Ecto neural progenitor cell (in vitro differentiated cells): ENCODE measurements at places on chromosomes 16 and 17.

DNA sequence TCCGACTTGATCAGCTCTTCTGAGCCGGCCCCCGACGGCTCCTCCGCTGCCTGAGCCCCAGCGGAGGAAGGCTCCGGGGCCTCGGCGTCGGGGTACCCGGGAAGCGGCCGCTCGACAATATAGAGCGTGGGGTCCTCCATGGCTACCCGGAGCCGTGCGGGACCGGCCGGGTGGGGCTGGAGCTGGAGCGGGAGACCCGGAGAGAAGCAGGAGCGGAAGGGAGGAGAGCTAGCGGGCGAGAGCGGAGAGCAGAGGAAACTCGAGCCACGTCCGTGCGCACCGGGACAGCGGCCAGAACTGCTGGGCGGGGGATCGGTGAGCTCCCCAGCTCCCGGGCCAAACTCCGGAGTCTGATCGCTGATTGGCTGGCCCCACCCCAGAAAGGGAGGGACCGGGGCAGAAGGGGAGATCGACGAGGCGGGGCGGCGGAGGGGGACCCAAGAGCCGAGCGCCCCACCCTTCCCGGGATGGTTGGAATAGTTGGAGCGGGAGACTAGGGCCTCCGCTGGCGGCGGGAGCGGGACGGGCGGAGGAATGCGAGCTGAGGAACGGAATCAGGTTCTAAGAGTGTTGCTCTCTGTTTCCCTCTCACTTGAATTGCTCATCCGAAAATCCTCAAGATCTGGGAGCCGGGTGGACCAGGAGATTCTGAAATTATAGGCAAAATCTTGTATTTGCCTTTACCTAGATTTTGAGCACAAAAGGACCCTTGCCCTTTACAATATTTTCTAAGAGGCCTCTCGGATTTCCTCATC is at the start of gene CAVIN1:
TSS of gene CAVIN1 (minus strand) at position 299 of the 755 bp plus-strand sequence. CDS start at position 140, 159 bp downstream.
- DNase-seq = peak; percentile 95

- DNase-seq = peak; percentile 99
Measured at GRCh38 chr17:76540381-76541300, 797 bp downstream of the PRCD start.

DNA sequence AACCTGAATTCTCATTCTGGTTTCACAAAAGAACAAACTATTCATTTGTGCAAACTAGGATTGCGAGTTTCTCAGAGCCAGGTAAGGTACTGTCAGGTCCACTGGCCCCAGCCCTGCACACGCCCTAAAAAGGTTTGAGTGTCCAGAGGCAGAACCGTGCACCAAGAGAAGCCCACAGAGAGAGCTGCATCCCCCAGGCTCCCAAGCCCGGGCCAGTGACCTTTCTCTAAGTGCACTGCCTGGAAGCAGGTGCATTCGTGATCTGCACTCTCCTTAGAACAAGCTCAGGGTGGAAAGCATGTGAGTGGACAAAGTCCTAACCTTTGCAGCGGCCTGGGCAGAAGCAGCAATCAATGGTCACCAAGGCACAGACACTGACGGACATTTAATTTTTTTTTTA is 26.8 kb downstream of the MEAK7 start:
- no peak for DNase-seq

GRCh38 chr17:41679740-41680425 is 8.8 kb upstream of the EIF1 start:
- DNase-seq = no peak

DNA sequence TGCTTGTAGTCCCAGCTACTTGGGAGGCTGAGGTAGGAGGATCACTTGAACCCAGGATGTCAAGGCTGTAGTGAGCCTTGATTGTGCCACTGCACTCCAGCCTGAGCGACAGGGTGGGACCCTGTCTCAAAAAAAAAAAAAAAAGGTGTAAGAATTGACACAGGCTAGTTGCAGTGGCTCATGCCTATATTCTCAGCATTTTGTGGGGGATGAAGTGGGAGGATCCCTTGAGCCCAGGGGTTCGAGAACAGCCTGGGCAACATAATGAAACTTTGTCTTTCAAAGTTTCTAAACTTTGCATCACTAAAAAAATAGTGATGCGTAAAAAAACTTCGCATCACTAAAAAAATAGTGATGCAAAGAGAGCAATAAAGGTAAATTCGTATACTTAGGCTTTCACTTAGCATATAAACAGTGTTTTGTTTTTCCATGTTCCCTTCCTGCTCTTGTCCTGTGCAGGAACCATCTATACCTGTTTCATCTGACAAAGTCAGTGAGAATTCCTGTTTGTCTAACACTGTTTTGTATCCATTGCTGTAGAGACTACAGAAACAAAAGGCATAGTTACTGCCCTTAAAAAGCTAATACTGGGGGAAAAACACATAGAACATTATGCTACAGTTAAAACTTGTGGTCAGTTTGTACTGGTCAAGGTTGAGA is 32.1 kb downstream of the CTCF start:
- no peak for DNase-seq

DNA sequence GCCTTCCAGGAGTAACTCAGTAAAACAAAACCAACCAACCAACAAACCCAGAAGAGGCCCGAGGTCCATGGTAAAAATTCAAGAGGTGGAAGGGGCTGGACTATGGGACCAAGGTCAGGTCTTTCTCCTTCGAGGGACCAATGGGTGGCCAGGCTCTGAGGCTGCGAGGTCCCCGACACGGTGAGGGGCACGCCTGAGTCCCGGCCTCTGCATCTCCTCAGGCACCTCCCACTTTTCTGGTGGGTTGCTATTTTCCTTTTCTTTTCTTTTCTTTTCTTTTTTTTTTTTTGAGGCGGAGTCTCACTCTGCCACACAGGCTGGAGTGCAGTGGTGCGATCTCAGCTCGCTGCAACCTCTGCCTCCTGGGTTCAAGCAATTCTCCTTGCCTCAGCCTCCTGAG is 18.0 kb downstream of the CD7 start:
- DNase-seq = no peak

- DNase-seq = no peak
Measured at GRCh38 chr16:68814516-68814915, 28.8 kb upstream of the TANGO6 start.

DNA sequence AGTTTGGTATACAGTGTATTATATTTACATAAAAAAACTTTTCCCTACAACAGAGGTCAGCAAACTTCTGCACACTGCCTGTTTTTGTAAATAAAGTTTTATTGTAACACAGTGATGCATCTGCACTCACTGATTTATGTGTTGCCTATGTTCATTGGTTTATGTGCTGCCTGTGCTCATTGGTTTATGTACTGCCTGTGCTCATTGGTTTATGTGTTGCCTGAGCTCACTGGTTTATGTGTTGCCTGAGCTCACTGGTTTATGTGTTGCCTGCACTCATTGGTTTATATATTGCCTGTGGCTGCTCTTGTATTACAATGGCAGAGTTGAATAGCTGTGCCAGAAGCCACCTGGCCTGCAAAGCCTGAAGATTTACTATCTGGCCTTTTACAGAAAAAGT is 81.6 kb downstream of the MYH11 start:
- DNase-seq = no peak

DNA sequence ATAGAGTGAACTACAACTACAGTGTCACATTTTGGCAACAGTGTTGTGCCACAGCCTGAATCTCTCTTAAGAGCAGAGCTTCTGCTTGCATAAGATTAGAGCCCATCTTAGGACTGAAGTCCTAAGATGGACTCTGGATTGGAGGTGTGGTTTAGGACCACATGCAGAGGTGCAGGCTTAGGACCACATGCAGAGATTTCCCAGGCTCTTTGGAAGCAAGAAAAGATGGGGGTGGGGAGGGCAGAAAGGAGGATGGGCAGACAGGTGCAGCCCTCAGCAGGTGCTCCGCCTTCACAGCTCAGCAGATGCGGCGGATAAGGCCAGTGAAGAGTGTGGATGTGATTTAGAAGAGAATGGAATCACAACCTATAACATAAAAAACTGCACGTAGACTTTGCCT is 128.7 kb downstream of the TANGO6 start:
- peak; percentile 50 for DNase-seq
